ENCODE measurements at places on chromosomes 2 and 18.

- no peaks in the 10 kb centered on the region for H3K4me1 ChIP-seq
- H3K4me3 ChIP-seq = no peak overlapping the region
- no peak for DNase-seq
- H3K36me3 ChIP-seq = peaks cover 97% of the 10 kb centered on the region
- H3K27ac ChIP-seq = no peak overlapping the region
Measured at GRCh38 chr2:207561386-207562080, 31.8 kb downstream of the CREB1 start.

DNA sequence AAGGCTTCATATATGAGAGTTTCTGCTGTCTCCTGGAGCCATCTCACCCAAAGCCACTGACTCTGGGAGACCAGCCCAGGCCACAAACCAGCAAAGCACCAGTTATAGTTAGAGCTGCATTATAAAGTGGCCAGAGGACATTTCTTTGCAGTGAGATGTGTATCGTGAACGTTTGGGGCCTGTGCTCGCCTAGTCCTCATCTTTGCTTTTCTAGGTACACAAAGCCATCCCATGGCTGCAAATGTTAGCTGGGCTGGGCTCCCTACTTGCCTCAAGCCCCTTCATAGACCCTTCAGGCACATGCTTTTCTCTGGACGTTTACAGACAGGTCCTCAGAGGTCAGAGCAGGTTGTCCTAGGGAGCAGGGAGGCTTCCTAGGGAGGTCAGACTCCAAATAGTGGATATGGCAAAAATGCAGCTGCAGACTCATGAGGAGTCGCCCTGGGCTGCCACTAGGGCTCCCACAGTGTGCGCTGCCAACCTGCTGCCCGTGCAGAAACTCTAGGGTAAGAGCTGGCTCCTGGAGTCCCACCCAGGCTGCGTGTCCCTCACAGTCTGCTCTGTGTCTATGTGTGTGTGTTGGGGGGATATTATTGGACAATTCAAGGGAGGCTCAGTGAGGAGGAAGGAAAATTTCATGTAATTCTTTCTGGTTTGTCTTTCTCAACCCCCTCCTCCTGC is 141.0 kb downstream of the RPIA start:
- H3K27me3 ChIP-seq = no peaks in the 10 kb centered on the region
- no peak overlapping the region for H3K4me3 ChIP-seq
- H3K27ac ChIP-seq = no peak overlapping the region
- H3K36me3 ChIP-seq = no peaks in the 10 kb centered on the region
- no peaks in the 10 kb centered on the region for H3K4me1 ChIP-seq

- H3K36me3 ChIP-seq = no peaks in the 10 kb centered on the region
- H3K4me3 ChIP-seq = no peak overlapping the region
- no peaks in the 10 kb centered on the region for H3K27me3 ChIP-seq
- no peak overlapping the region for H3K27ac ChIP-seq
- no peak for DNase-seq
Measured at GRCh38 chr2:168811696-168812095, 9.3 kb downstream of the NOSTRIN start.

- peaks cover 7% of the 10 kb centered on the region for H3K4me1 ChIP-seq
- no peaks in the 10 kb centered on the region for H3K27me3 ChIP-seq
- no peaks in the 10 kb centered on the region for H3K36me3 ChIP-seq
- no peak overlapping the region for H3K27ac ChIP-seq
Measured at GRCh38 chr2:237059155-237059875, 26.4 kb upstream of the COPS8 start.

GRCh38 chr2:120253021-120253882 is 600 bp downstream of the RALB start:
- peak overlapping the region; percentile 88 for H3K4me3 ChIP-seq
- H3K27me3 ChIP-seq = peaks cover 28% of the 10 kb centered on the region
- peak; percentile 62 for DNase-seq
- no peaks in the 10 kb centered on the region for H3K36me3 ChIP-seq

- H3K27ac ChIP-seq = no peak overlapping the region
- no peaks in the 10 kb centered on the region for H3K36me3 ChIP-seq
- H3K27me3 ChIP-seq = no peaks in the 10 kb centered on the region
- DNase-seq = no peak
- H3K4me1 ChIP-seq = no peaks in the 10 kb centered on the region
Measured at GRCh38 chr2:23745726-23746105, 181.2 kb downstream of the ATAD2B start.

DNA sequence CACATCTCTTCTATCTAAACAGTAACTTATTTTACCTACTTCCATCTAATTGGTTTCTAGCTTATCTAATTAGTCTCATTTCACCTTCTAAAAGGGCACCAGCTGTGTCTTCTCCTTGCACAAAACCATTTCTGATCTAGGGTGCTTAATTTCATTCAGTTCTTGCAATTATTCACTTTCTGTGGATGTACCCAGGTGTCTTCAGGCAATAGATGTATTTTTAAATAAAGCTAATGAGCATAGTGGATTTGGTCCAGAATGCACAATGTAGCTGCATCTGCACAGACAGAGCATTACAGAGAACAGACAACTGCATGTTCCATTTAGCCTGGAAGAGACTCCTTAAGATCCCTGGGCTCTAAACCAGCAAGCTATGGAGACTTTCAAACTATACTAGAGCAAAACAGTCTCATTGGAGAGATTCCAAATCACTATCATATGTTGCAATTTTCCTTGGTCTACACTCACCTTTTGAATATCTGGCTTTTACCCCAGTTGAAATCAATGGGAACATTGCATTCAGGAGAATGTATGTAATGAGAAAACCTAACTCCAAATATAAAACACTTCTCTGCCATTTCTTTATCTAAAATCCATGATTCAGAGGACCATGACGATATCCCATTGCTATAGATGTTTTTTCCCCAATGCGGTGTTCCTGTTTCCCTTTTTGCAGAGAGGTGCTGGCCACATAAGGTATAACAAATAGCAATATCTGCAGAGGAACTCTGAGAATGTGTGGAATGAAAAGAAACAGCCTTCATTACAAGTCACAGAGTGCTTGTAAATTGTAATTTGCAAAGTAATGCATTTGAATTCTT is 3.5 kb upstream of the RFX8 start:
- H3K4me3 ChIP-seq = no peak overlapping the region
- no peaks in the 10 kb centered on the region for H3K27me3 ChIP-seq
- DNase-seq = no peak
- H3K36me3 ChIP-seq = no peaks in the 10 kb centered on the region

- no peak overlapping the region for H3K4me3 ChIP-seq
- DNase-seq = no peak
- no peaks in the 10 kb centered on the region for H3K4me1 ChIP-seq
- no peaks in the 10 kb centered on the region for H3K27me3 ChIP-seq
- no peaks in the 10 kb centered on the region for H3K36me3 ChIP-seq
- H3K27ac ChIP-seq = no peak overlapping the region
Measured at GRCh38 chr2:58030771-58031170, 15.8 kb upstream of the VRK2 start.

DNA sequence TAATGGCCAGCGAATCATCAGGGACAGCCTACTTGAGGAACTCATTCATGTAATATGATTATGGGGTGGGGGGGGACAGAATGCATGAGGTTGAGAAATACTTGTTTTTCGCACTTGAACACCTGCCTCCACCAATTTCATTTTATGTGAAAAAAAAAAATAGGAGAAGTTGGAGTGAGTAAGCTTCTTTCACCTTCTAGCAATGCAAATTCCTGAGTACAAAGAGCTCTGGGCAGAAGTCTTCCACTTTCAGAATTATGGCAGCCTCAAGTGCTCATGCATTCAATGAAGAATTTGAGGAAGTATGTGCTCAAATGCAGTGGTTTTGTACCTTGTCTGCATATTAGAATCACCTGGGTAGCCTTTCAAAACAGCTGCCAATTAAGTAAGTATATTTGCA is 40.1 kb upstream of the GPD2 start:
- no peak overlapping the region for H3K4me3 ChIP-seq
- H3K4me1 ChIP-seq = no peaks in the 10 kb centered on the region
- H3K27ac ChIP-seq = no peak overlapping the region

DNA sequence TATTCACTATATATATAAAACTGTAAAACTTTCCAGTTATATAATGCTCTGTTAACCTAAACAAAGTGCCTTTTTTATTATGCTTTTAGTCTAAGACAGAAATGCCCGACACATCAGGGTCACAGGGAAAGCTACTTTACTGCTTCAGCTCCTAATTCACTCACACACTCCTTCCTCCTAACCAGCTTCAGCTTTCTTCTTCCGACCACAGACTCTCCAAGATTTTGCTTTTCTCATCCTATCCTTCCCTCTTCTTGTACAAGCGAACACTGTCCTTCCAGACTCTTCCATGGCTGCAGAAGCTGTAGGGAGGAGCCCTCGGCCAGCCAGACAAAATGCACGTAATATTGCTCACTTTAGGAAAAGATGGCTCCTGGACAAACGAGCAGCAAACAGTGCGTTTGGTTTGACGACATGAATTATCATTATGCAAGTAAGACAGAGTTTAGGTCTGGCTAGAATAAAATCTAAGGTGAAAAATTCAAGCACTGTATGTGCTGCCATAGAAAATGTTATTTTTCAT is 47.5 kb upstream of the HNRNPA3 start:
- peaks cover 26% of the 10 kb centered on the region for H3K4me1 ChIP-seq
- H3K27me3 ChIP-seq = no peaks in the 10 kb centered on the region
- H3K27ac ChIP-seq = no peak overlapping the region
- no peak for DNase-seq
- H3K4me3 ChIP-seq = no peak overlapping the region

GRCh38 chr2:112021781-112022231 is 33.3 kb upstream of the TMEM87B start:
- H3K4me1 ChIP-seq = no peaks in the 10 kb centered on the region
- H3K27ac ChIP-seq = no peak overlapping the region
- no peaks in the 10 kb centered on the region for H3K27me3 ChIP-seq
- no peak overlapping the region for H3K4me3 ChIP-seq
- DNase-seq = no peak
- peaks cover 2% of the 10 kb centered on the region for H3K36me3 ChIP-seq

- H3K4me1 ChIP-seq = peaks cover 2% of the 10 kb centered on the region
- DNase-seq = no peak
- H3K36me3 ChIP-seq = no peaks in the 10 kb centered on the region
- no peak overlapping the region for H3K4me3 ChIP-seq
Measured at GRCh38 chr18:67359873-67360838, 156.4 kb downstream of the DSEL start.

DNA sequence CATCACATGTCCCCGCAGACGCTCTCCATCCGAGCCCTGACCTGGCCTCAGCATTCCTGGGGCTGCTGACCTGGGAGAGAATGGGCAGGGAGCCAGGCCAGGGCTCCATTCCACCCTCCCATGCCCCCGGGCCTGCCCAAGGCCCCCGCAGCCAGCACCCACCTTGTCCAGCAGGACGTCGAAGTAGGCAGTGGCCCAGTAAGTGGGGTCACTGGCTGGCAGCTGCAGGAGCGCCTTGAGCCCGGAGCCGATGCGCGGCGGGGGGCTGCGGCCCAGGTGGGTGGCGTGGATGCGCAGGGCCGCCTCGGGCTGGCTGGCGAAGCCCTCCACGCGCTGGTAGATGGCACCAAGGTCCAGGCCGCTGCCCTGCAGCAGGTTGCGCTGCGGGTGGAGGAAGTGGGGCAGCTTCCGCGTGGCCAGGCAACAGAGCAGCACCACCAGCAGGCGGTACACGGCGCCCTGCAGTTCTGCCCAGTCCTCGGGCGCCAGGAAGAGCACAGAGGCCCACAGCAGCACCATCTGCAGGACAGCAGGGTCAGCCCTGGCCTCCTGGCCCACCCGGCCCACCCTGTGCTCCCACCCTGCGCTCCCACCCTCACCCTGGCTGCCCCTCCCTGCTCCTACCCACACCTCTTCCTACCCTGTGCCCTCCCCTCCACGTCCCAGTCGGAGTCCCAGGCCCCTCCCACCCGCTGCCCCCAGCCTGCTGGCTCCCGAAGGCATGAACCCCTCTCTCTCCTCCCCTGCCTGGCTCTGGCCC is 7.6 kb downstream of the MAB21L4 start:
- no peak for DNase-seq
- H3K27me3 ChIP-seq = peaks cover 9% of the 10 kb centered on the region
- no peak overlapping the region for H3K27ac ChIP-seq
- no peak overlapping the region for H3K4me3 ChIP-seq
- no peaks in the 10 kb centered on the region for H3K4me1 ChIP-seq

- no peaks in the 10 kb centered on the region for H3K4me1 ChIP-seq
- no peaks in the 10 kb centered on the region for H3K36me3 ChIP-seq
- H3K27me3 ChIP-seq = no peaks in the 10 kb centered on the region
- no peak overlapping the region for H3K4me3 ChIP-seq
- H3K27ac ChIP-seq = no peak overlapping the region
Measured at GRCh38 chr2:217398101-217398500, 538.2 kb upstream of the TNP1 start.

DNA sequence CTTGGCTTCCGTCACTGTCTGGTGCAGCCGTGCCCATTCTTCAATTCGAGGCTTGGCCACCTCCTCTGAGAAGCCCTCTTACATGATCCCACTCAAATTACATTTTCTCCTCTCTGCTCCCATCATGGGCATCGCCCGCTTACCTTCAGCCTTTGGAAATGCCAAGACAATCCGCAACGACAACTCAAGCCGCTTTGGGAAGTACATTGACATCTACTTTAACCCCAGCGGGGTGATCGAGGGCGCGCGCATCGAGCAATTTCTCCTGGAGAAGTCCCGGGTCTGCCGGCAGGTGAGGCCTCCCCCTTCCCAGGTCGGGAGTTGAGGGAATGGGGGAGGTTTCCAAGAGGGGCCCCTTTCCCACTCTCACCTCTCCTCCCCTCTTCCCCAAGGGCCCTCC is 38.3 kb downstream of the MYO7B start:
- H3K36me3 ChIP-seq = no peaks in the 10 kb centered on the region
- no peak for DNase-seq
- no peaks in the 10 kb centered on the region for H3K4me1 ChIP-seq
- peaks cover 40% of the 10 kb centered on the region for H3K27me3 ChIP-seq

GRCh38 chr2:64119369-64119768 is 24.9 kb downstream of the PELI1 start:
- H3K36me3 ChIP-seq = no peaks in the 10 kb centered on the region
- H3K4me3 ChIP-seq = no peak overlapping the region
- no peaks in the 10 kb centered on the region for H3K27me3 ChIP-seq
- no peak overlapping the region for H3K27ac ChIP-seq
- H3K4me1 ChIP-seq = no peaks in the 10 kb centered on the region

DNA sequence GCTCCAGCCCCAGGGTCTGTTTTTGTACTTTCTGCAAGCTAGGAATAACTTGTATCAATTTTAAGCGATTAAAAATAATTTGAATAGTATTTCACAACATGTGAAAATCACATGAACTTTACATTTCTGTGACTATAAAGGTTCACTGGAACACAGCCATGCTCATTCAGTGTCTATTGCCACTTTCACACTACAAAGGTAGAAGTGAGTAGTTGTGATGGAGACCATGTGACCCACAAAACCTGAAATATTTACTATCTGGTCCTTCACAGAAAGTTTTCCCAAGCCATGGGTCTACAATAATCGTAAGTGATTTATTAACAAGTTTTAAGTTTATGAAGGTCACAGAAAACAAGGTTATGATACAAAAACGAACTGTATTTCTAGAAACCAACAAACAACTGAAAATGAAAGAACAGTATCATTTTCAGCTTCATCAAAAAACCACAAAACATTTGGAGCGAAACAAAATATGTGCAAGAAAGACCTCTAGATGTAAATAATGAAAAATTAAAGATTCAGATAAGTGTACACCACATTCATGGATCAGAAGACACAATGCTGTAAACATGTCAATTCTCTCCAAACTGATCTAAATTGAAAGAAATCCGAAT is 68.9 kb upstream of the DNER start:
- H3K36me3 ChIP-seq = peaks cover 10% of the 10 kb centered on the region
- no peaks in the 10 kb centered on the region for H3K27me3 ChIP-seq
- DNase-seq = no peak
- no peak overlapping the region for H3K4me3 ChIP-seq
- H3K4me1 ChIP-seq = peaks cover 9% of the 10 kb centered on the region
- H3K27ac ChIP-seq = no peak overlapping the region

- H3K36me3 ChIP-seq = peaks cover 3% of the 10 kb centered on the region
- H3K4me3 ChIP-seq = no peak overlapping the region
- H3K4me1 ChIP-seq = no peaks in the 10 kb centered on the region
- no peaks in the 10 kb centered on the region for H3K27me3 ChIP-seq
- no peak for DNase-seq
- no peak overlapping the region for H3K27ac ChIP-seq
Measured at GRCh38 chr2:178287652-178288344, 93.5 kb downstream of the OSBPL6 start.

All from neuronal stem cell (in vitro differentiated cells).